ENCODE measurements at places on chromosomes 12 and 14.

DNA sequence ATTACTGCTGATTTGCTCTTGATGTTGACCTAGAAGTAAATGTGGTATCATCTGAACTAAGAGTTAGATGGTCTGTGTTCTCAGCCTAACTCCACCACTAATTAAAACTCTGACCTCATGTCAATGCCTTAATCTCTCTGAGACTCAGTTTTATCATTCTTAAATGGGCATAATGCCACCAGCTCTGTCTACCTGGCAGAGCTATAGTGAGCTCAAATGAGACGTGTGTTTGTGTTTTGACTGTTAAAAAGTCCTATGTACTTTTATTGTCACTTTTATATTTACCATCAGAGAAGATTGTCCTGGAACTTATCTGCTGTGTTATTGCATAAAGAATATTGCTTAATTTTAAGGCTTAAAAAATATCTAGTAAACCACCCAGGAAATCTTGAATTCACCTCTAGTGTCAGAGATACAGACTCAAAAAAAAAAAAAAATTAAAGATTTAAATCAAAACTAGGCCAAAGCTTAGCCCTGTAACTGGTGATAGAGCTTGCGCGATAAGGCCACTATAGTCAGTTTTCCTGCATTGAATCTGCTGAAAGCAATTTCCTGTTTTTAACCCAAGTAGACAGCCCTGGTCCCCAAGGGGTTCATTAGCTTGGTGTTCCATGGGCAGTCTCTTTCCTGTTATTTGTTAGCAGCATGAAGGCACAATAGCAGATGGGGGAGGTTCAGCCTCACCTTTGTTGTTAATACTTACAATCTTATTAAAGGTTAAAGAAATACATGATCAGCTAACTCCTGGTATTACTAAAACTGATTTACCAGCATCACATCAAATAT is 261.8 kb downstream of the ATP23 start:
- peak; percentile 29 for DNase-seq

GRCh38 chr12:102920271-102920670 is 3.2 kb upstream of the PAH start:
- DNase-seq = no peak

GRCh38 chr14:61406675-61407074 is 85.3 kb downstream of the PRKCH start:
- no peak for DNase-seq

DNA sequence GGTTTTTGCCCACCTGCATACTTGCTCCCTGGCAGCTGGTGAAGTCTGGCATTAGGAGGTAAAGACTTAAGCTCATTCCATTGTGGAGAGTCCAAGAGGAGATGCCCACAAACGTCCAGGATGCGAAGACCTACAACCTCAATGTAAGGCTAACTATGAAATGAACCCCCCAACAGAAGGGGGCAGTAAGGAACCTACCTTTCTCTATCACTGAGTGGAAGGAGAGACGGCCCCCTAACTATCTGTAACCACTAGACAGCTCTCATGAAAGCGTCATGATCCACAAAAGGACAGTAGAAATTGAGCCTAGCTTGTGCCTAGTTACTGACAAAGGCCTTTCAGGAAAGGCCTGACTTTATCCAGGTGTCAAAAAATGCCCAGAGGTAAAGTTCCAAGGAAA is 55.3 kb downstream of the ZFYVE21 start:
- DNase-seq = no peak

GRCh38 chr12:124660851-124661250 is 93.4 kb upstream of the NCOR2 start:
- no peak for DNase-seq

DNA sequence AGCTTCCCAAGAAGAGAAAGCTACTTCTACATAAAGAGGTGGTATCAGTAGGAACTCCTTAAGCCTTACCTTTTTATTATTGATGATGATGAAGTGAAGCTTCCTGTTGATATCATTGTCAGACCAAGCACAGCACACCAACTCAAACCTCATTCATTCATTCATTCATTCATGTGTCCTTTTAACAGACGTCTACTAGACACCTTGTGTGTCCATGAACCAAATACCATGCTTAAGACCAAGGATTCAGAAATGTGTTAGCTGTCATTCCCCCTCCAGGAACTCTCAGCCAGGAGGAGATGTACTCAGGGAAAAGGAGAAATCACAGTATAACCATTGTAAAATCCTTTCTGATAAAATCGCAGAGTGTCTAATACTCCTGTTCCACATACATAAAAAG is 194.8 kb downstream of the ZFP36L1 start:
- DNase-seq = no peak

DNA sequence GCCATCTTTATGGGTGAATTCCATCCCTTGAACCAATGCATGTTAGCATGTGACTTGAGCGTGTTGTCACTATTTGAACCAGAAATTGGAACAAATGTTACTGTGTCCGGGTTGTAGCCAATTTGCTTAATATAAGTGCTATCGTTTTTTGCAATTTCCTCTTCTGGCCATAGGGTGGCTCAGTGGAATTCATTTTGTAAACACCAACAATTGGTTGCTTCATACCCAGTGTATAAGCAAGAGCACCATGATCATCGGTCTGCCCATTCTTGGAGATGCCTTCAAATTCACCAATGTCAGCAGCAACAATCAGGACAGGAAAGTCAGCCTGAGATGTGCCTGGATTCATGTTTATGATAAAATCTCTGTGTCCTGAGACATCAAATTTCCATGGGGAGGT is 5.0 kb upstream of the NEDD1 start:
- DNase-seq = no peak

- peak; percentile 53 for DNase-seq
Observed at GRCh38 chr14:103391048-103391447, 5.8 kb downstream of the MARK3 start.

- DNase-seq = peak; percentile 91
Observed at GRCh38 chr12:80778005-80778541, 61.4 kb downstream of the MYF5 start.

GRCh38 chr12:125981610-125982253 is 916.5 kb downstream of the AACS start:
- no peak for DNase-seq

GRCh38 chr12:12017135-12017581 is 53.6 kb upstream of the BCL2L14 start:
- no peak for DNase-seq

DNA sequence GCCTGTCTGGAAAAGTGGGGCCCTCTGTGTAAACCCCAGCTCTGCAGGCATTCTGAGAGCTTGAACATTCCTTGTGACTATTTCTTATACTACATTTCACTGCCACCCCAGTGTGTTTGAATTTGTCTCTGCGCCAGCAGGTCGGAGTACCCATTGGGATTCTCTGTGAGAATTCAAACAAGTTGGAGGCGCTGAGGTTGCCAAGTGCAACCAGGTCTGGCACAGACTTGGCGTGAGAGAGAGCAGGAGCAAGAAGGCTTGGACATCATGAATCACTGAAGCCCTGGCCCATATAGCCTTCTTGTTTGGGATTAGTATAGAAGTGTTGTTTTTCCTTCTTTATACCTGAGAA is 33.0 kb upstream of the ATP2A2 start:
- DNase-seq = no peak

GRCh38 chr12:109047081-109047805 is 5.1 kb upstream of the USP30 start:
- DNase-seq = no peak

- no peak for DNase-seq
Observed at GRCh38 chr12:47739979-47740378, 14.7 kb upstream of the ENDOU start.

GRCh38 chr14:102544747-102545460 is 35.3 kb upstream of the ANKRD9 start:
- DNase-seq = peak; percentile 40

DNA sequence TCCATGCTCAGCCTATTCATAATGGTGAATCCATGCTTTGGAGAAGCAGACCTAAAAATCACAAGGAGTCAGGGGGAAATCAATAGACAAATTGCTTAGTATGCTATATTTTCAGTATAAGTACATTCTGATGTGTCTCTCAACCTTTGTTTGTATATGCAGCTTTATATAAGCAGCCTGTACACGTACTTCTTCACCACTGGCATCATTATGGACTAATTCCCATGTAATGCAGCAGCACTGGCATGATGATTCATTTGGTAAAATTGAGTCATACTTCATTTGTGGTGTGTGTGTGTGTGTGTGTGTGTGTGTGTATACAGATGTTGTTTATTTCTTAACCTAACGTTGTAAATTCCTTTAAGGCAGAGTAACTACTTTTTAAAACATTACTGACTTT is 10.9 kb downstream of the DCP1B start:
- peak; percentile 65 for DNase-seq

GRCh38 chr12:3544296-3544965 is 53.4 kb downstream of the PRMT8 start:
- no peak for DNase-seq

GRCh38 chr12:120971299-120972180 is 6.8 kb upstream of the HNF1A start:
- no peak for DNase-seq

DNA sequence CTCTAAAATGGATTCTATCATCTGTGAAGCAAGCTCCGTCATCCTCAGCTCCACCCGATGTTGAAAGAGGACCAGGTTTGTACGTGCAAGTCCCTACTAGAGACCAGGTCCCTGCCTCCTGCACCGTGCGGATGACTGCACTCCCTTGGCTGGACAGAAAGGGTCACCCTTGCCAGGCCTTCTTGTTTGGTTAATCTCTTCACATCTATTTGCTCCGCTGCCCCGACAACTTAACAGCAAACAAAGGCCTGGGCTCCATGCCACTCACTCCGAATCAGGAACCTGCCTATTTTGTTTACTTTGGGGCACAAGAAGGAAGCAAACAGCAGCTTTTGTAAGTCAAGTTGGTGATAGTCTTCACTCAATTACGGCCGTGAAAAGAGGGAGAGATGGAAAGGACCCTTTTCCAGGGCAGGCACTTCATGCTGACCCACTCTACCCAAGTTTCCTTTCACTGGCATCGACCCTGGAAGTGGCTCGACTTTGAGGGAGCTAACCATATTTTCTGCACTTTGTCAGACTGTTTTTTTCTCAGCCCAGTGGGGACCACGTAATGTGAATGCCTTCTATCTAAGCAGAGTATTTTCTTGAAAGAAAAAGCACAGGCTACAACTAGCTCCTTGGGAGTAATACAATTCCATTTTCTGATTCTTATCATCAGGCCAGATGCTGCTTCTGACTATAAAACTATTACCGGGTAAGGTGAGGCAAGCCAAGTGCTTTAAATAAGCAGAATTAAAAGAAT is 202.6 kb downstream of the FOXN3 start:
- DNase-seq = peak; percentile 76

DNA sequence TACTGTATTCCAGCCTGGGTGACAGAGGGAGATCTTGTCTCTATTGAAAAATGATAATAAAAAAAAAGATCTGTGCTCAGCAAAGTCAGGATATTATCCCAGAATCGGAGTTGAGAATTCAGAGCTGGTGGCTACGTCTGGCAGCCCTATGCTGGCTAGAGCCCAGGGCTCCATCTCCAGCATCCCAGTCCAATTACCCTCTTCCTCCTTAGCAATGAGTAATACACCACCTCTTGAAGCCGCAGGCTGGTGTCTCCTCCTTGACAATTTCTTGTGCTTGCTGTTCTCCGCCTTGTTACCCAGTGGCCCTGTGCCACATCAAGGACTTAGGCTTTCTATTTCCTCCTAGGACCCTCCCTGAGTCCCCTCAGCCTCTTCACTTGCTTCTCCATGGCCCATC is 38.4 kb upstream of the DDX11 start:
- no peak for DNase-seq

DNA sequence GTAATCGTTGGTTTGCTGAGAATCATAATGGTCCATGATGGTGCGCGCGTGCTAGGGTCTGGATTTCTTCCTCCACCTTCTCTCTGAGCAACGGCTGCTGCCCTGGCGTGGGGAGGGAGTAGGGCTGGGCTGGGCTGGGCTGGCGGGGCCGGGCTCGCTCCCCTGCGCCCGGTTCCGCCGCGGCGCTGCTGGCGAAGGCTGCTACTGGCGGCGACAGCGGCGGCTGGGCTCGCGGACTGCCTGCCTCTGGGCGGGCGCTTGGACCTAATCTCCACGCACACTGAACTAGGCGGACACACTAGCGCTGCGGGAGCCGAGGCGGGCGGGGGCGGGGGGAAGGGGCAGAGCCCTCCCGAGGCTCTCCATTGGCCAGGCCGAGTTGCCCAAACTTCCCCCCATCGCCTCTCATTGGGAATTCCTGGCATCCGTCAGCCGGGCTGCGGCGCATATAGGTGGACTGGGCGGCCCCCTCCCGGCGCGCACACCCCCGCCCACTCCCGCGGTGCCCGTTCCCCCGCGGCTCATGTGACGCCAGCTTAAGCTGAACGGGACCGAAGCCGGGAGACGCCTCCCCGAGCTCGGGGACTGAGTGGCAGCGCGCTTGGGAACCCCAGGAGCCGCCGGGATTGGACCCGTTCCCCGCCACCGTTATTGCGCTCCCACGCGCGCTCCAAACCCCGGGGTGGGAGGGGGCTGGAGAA is at the start of gene ACTN1:
ACTN1 (minus strand) TSS at position 282 of the 701 bp plus-strand sequence; CDS start at position 36, 246 bp downstream.
- DNase-seq = peak; percentile 98
